GM03348 (cell line): ENCODE measurements at places on chromosomes 2 and 18.
A peak's percentile ranks its signal among the peaks of the same experiment; 100 is the strongest.

DNA sequence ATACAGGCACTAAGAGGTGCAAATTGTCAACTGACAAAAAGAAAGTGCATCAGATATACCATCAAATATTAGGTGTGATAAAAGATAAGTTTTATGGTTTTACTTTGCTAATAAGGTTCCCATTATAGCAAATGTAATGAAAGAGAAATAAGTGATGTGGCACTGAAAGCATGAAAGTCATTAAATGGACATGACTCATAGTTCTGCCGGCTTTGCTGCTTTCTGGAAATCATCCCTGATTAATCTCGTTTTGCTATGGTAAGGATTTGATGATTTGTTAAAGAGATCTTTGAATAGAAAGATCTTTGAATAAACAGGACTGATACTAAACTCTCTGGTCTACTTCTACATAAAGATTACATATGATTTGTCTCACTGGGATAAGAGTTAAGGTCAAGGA lies 72.7 kb downstream of the CLIP4 start:
- DNase-seq: peak; percentile 47

DNA sequence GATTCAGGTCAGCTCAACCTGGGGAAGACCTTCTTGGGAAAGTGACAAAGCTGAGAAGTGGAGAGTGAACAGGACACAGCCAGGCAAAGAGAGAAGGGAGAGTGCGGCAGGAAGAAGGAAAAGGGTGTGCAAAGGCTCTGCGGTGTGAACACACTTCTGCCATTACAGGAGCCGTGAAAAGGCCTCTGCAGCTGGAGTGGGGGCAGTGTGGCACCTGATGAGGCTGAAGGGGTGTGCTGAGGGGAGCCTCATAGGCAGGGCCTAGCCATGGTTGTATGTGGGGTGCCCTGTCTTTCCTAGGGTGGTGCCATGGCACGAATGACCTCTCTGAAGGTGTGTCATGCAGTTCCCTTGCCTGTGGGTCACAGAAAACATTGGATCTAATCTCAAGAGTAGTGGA lies 347.6 kb downstream of the CYRIA start:
- no peak for DNase-seq

DNA sequence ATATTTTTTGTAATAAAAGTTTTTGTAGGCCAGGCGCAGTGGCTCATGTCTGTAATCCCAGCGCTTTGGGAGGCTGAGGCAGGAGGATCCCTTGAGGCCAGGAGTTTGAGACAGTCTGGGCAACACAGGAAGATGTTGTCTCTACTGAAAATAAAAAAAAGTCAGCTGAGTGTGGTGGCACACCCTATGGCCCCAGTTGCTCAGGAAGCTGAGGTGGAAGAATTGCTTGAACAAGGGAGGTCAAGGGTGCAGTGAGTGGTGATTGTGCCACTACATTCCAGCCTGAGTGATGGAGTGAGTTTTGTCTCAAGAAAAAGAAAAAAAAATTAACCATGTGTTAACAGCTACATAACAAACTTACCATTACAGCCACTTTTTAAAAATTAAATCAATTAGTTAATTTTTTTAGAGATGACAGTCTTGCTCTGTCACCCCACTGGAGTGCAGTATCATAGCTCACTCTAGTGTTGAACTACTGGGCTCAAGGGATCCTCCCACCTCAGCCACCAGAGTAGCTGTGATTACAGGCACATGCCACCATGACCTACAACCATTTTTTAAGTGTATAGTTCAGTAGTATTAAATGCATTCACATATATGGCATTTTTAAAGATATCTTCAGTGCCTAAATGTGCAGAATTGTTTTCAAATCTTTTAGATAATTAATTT lies 67.2 kb upstream of the ACYP2 start:
- DNase-seq: no peak

- DNase-seq: no peak
These were observed 2.6 kb downstream of the NRP2 start for GRCh38 chr2:205684871-205685313.

DNA sequence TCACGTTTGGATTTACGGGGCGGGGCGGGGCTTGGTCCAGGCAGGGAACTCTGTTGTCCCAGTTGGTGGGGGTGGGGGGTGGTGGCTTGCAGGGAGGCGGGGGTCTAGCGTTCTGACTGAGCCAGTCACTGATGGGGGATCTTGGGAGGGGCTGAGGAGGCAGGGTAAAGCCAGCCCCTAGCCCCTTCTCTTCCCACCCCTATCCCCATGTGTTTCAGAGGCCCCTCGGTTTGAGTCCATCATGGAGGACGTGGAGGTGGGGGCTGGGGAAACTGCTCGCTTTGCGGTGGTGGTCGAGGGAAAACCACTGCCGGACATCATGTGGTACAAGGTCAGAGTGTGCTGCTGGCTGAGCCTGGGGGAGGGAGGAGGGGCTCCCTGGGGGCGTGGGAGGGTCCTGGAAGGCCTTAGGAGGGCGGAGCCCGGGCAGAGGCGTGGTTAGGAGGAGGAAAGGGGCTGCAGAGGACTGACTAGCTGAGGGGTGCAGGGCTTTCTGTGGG lies 22.0 kb upstream of the GMPPA start:
- DNase-seq: no peak

- no peak for DNase-seq
These were observed 393.1 kb upstream of the KLHL29 start for GRCh38 chr2:22991844-22992243.

DNA sequence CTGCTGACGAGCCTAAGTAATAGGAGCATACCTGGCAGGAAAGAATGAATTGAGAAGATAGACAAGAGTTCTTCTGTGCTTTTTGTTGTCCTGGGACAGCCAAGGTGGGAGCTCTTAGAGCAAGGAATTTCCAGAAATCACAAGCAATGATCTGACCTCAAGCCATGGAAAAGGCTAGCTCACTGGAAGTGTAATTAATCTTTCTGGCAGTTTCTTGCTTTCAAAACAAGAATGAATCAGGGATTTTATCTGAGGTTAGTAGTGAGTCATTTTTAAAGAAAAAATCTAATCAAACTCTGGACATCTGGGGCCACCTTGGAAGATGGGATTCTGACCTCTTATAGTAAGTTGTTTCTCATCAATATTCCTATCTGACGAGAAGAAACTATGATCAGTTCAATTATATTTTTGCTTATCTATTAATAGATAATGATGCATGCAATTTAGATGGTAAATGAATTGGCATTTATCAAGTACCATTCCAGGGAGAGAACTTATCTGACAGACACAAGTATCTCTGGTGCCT lies 98.0 kb downstream of the ADCYAP1 start:
- peak; percentile 38 for DNase-seq

GRCh38 chr18:27604583-27604982 lies 419.5 kb upstream of the CHST9 start:
- DNase-seq: no peak

DNA sequence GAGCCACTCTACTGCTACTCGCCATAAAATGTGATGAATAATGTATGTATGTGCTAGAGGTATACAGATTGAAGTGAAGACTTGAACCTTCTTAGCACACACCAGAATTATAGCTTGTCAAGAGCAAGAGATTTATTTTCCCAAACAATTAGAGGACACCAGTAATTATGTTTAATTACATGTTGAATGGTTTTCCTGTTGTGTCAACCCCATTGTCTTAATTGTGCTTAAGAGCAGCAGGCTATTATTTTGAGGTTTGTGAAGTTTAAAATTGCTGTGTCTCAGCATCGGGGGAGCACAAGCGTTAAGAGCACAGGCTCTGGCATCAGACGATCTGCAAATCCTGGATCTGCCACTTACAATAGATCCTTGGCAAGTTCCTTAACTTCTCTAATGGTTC lies 29.0 kb downstream of the KIF5C start:
- DNase-seq: no peak

DNA sequence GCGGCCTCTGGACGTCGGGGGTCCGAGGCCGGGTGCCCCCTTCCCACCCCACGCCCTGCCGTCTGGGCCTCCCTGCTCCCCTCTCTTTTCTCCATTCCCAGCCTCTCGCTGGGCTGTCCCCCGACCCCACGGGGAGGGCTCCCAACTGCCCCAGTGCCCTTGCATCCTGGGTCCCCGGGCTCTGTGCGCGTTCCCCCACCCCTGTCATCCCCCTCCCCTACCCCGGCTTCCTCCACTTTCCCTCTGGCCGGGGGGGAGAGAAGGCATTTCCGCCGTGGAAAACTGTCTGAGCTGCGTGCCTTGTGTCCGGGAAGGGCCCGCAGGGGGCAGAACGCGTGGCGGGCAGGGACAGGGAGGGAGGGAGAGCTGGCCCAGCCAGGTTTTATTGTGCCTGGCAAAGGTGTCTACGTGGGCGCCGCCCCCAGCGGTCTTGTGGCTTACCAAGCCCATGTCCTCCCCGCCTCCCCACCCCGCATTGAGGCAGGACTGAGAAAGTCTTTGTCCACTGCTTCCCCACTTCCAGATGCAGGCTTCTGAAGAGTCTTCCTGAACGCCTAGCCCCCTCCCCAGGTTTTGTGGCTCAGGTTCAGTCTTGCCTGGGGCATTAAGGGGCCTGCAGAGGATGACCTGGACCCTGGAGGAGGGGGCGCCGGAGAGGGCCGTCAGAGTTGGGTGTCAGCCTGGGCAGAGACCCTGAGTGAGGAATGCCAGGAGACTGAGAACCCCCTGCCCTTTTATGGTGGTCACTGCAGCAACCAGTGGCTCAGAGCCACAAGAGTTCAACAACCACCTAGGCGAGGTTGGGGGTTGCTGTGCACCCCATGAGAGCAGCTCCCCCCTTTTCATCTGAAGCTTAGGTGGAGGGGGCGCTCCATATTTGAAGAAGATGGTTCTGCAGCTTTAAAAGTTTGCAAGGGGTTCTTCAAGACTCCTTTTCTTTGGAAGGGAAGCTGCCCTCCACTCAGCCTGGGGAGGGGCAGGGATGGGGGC lies 1.3 kb downstream of the ITM2C start:
- peak; percentile 56 for DNase-seq

DNA sequence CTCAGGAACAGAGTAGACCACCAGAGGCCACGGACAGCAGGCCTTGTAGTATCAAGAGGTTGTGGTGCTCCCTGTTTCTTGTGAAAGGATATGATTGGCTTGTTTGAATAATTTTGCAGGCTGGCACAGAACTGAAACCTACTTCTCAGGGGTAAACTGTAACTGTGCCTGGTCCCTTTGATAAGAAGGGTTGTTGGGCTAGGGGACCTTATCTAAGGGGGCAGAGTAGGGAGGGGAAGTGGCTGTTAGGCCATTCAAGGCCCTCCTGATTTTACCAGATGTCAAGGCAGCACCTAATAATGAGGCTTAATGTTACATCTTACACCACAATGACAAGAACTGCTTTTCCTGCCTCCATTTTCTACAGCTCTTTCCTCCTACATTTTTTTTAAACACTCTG lies 45.6 kb downstream of the GPR39 start:
- DNase-seq: no peak

DNA sequence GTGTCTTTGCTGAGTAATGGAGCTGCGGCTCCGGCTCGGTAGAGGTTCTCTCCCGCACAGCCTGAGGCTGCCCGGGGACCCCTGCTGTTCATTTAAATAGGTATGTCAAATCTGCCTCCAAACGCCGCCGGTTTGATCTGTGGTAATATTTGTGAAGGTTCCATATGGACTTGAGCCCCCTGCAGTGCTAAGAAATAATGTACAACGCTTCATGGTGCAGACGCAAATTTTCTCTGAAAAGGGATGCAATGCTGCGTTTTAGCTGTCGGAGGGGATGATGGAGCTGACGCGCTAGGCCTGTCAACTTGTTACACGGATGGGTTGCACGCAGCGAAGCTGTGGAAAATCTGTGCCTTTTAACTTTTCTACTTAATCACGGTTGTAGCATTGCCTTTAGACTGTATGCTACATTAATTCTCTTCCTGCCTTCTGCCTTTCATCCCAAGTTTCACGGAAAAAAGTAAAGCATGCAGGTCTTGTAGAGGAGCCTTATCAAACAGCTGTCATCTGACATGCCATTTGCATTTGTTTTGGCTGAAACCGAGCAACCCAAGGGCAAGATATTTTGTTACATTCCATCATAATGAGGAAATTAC lies 43.2 kb downstream of the MRPS9 start:
- DNase-seq: no peak

- peak; percentile 11 for DNase-seq
These were observed 91.0 kb downstream of the ICA1L start for GRCh38 chr2:202780514-202781021.

DNA sequence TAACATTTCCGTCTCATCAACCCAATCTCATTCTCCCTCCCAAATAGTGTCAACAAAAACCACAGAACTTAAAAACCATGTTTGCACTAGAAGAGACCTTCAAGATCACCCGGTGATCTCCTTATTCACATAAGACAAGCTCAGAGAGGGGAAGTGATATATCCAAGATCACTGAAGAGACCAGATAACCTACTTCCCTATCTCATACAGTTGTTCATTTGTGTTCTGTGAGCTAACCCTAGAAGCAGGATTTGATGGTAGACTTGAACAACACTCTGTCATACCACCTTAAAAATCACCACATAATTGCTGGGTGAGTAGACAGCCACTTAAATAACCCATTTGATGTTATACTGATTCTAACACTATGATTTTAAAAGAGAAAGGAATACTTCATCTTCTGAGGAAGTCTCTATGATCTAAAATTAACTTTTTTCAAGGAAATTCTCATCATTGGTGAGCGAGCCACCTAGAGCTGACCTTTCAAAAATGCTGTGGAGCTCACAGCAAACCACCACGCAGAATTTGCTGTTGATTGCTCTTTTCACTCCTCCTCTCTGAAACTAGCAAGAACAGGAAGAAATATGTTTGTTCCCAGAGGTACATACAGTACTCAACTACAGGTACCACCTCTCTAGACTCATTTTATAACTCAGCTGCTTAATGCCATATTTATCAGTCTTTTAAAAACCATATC lies 15.1 kb downstream of the AAK1 start:
- DNase-seq: no peak

GRCh38 chr2:143916781-143917180 lies 603.1 kb downstream of the ZEB2 start:
- DNase-seq: no peak

DNA sequence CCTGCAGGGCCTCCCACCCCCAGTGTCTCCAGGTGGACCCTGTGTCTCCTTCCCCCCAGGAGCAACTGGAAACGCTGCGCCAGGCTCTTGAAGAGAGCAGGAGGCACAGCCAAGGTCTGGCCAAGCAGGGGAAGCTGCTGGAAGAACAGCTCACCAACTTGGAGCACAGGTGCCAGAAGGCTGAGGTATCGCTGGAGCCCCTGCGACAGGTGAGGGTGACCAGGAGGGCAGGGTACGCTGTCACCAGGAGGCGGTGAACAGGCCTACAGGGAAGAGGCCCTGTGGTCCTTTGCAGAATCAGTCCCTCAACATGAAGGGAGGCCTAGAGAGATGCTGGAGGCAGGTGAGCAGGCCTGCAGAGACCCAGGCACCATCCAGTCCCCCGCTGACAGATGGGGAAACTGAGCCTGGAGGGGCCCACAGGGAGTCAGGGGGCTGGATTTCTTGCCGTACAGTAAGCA lies 15.6 kb upstream of the SNED1 start:
- no peak for DNase-seq

GRCh38 chr2:125582516-125582915 lies 1073.4 kb upstream of the GYPC start:
- DNase-seq: no peak

- DNase-seq: peak; percentile 23
These were observed 27.5 kb downstream of the SP100 start for GRCh38 chr2:230443541-230443940.

DNA sequence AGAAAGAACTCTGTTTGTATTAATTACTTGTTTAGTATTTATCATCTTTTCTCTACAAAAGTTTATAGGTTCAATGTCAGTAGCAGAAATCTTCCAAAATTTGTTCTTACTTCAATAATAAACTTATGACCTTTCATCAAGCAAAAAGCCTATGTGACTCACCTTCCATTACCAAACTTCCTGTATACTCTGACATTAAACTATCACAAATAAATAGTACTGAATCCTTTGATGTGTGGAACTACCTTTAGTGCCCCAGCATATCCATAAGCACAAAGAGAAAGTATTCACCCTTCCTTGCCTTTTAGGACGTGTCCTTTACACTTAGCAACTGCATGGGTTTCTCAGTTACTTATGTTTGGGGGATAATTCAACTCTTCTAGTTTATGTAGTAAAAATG lies 166.0 kb downstream of the EHBP1 start:
- DNase-seq: no peak
